ENCODE measurements at places on chromosomes 6 and 20.

- DNase-seq = no peak
Measured at GRCh38 chr6:137776786-137777686, 90.0 kb upstream of the TNFAIP3 start.

DNA sequence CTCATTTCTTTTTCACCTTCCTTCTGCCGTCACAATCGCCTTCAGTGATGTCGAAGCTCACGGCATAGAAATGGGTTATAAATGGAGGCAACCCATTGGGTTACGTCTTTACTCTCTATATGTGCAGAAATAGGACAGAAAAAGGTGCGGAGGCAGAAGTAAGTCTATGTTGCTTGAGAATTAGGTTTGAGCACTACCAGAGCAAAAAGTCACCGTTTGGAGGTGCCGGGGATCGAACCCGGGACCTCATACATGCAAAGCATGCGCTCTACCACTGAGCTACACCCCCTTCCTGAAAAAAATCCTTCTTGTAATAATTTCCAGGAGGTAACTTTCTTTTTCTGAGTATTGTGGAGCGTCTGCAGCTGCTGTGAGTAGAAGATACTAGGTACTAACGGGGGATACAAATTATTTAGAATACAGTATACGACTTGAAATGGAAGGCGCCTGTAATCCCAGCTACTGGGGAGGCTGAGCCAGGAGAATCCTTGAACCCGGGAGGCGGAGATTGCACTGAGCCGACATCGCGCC lies 134.2 kb downstream of the TRIM27 start:
- peak; percentile 44 for DNase-seq

GRCh38 chr6:120805276-120805675 lies 529.0 kb downstream of the TBC1D32 start:
- DNase-seq = no peak

GRCh38 chr6:107917451-107918375 lies 40.3 kb downstream of the SEC63 start:
- no peak for DNase-seq

DNA sequence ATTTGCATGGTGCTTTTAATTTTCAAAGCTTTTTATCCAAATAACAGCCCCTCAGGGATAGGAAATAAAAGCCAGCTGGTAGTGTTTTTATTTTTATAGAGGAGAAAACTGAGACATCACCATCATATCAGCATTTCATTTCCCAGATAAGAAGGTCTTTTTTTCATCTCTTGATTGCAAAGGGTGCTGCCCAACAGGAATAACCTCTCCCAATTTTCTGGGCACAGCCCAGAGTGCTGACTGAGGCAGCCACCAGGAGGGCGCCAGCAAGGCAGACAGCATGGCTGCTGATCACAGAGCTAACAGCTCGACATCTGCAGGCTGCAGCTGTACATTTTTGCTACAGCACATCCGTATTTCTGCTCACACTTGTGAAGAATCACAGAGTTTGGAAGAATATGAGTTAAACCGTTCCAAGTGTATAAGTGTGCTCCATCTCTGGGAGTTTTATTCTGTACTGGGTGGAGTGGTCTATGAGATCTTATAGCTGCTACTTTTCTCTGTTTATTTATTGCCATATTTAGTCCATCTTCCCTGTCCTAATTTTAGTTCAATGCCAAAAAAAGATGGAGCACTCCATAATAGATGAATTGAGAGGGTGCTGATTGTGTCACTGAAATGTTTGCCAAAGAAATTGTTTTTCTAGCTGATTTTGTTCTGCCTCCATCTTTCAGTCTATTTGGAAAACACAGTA lies 85.5 kb upstream of the C20orf144 start:
- DNase-seq = no peak

- no peak for DNase-seq
Measured at GRCh38 chr6:169961772-169962561, 210.5 kb downstream of the ERMARD start.

- no peak for DNase-seq
Measured at GRCh38 chr20:43472671-43473380, 15.1 kb downstream of the SRSF6 start.

GRCh38 chr20:58466729-58467571 lies 48.2 kb downstream of the APCDD1L start:
- no peak for DNase-seq

GRCh38 chr6:102928109-102928508 lies 1534.6 kb downstream of the GRIK2 start:
- no peak for DNase-seq

DNA sequence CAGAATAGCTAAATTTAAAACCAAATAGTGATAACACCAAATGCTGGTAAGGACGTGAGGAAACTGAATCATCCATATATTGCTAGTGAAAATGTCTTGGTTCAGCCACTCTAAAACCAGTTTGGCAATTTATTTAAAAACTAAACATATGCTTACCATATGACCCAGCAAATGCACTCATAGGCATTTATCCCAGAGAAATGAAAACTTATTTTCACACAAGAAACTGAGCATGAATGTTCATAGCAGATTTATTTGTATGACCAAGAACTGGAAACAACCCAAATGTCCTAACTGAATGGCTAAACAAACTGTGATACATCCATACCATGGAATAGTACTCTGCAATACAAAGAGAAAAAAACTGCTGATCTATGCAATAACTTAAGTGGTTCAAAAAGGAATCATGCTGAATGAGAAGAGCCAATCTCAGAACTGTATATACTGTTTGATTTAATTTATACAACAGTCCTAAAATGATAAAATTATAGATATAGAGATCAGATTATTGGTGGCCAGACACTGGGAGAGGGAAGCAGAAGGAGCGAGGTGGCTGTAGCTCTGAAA lies 115.6 kb upstream of the ADGRF1 start:
- DNase-seq = no peak

GRCh38 chr6:36985808-36986703 lies at the start of gene MTCH1:
TSS of gene MTCH1 (minus strand) at chr6:36986196. CDS start at chr6:36986173, 23 bp downstream.
- DNase-seq = peak; percentile 44

DNA sequence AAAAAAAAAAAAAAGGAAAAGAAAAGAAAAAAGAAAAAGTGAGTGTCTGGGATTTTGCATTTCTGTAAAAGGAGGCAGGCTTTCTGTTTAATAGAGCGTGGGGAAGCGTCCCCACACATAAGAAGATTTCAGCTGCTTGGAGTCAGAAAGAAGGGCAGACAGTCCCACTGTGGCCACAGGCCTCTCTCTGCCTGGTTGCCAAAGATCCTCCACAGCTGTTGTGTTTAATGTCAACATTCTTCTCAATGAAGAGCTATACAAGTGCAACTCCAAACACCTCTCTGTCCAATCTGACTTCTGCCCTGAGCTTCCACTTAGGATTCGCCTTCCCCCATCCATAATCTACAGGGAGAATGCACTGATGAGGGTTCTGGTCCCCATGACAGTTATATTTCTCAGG lies 64.3 kb upstream of the MLN start:
- DNase-seq = no peak

DNA sequence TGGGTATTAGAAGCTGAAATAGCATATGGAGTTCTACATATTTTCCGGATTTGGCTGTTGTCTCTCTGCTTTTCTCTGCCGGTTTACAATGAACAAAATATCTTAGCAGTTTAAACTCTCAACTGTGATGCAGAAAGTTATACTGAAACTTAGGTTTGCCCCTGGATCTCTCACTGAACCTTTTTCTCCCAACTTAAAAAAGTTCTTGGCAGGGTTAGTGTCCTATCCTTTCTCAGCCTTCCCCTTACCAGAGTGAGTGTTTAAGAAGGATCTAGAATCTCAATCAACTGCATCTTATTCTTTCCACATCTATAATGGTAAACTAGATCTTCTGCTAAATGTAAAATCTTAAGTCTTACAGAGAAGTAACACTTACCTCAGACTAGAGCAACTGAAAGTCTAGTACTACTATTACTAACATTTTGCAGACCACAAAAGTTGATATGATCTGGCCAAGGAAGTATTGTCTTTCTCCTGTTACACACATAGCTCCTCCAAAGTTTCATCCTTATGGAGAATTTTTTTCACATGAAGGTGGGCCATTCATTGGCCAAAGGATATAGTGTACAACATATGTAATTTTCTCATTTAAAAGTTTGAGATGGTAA lies 392.3 kb upstream of the RUNX2 start:
- no peak for DNase-seq
